Uterus (tissue), 4 donors: ENCODE measurements at places on chromosomes 6 and 20. TPM values are rescaled to one million over a fixed set of nuclear protein-coding genes. Genes with fewer than 3 reads are reported as not detected.

Gene TINAG
- not detected for total RNA-seq

Gene MOG
- total RNA-seq: not detected

Gene DPPA5
- not detected for total RNA-seq

Gene SLC13A3
- 4.2 TPM for total RNA-seq

Gene TMEM170B
- total RNA-seq: 10.8 TPM

Gene RIPOR3
- 85.4 TPM for total RNA-seq

GRCh38 chr6:25831532-25832306 is at the start of gene SLC17A1:
SLC17A1 (minus strand) TSS chr6:25832052; CDS start chr6:25830557, 1,495 bp downstream.
- DNase-seq: no peak

- DNase-seq: no peak
Observed at GRCh38 chr6:3753228-3753835, 1.8 kb upstream of the PXDC1 start.

- DNase-seq: no peak
Observed at GRCh38 chr6:48744948-48745347, 634.0 kb upstream of the PTCHD4 start.

- DNase-seq: peak; percentile 84
Observed at GRCh38 chr6:108782179-108783041, 65.8 kb upstream of the ARMC2 start.

DNA sequence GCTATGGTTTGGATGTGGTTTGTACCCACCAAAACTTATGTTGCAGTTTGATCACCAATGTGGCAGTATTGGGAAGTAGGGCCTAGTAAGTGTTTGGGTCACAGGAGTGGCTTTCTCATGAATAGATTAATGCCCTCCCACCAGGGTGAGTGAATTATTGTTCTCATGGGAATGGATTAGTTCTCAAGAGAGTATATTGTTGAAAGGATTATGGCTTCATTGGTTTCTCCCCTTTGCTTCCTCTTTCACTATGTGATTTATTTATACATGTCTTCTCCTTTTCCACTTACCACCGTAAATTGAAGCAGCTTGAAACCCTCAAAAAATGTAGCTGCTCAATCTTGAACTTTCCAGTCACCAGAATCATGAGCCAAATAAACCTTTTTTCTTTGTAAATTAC is 10.8 kb downstream of the UFL1 start:
- DNase-seq: no peak

DNA sequence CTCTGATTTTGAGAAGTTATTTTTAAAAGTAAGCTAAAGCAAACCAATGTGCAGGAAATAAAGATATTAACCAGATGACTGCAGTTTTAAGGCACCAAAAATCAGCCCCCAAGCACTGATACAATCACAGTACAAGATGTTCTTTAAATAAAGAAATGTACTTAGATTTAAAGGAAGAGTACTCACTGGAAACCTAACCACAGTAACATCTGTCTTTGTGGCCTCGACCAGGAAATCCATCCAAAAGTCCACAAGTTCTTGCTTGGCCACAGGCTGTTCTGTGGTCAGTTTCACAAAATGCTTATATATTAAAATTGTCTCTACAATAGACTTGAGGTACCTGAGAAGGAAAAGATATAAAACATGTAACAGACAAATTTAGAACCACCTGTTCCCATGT is 105.9 kb upstream of the MAP7 start:
- DNase-seq: no peak

DNA sequence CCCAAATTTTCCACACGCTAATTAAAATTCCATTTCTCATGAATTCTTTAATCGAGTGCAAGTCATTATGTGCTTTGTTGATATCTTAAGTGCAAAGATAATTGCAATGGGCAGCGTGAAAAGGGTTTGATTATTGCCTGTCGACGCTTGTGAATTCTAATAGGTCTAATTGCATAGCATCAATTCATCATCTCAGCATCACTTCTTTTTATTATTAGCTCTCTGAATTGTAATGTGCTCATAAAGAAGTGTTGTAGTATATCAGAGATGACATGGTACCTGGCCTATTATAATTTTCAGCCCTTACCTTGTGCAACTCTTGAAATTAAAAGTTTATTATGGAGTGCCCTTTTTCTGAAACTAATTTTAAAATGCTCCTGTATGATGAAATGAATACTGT is 866.8 kb upstream of the FLRT3 start:
- no peak for DNase-seq

DNA sequence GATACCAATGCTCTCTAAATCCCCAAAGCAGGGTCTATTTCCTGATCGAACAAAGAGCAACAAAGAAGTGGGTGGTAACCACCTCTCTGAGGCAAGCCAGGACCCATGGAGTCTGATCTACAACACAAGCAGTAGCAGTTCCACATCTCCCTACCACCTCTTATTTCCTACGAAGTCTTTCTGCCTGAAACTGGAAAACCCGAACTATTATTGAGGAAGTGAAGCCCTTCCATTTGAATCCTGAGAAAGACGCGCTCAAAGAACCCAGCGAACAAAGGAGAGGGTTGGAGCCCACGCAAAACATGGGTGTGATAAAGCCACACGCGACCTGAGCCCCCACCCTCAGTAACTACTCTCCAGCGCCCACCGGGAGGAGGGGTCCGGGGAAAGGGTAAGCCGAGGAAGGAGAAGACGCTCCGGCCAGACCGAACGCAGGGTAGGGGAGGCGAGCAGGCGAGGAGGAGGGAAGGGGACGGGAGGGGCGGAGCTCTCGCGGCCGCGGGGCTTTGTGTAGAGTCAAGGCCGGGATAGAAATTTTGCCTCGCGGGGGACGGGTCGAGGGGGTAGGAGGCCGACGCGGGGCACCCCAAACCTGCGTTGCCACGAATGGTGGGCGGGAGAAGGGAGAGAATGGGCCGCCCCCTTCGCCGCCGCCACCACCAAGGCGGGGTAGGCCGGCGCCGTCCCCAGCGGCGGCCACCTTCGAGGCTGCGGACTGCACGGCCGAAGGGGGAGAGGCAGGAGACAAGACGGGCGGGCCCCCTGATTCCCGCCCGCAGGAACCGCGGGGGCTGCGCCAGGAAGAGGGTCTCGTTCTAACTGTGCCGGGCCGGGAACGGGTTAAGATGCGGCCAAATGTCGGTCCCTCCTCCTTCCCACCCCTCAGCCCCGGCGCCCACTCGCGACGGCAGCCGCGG is 802 bp downstream of the HDAC2 start:
- DNase-seq: peak; percentile 45

DNA sequence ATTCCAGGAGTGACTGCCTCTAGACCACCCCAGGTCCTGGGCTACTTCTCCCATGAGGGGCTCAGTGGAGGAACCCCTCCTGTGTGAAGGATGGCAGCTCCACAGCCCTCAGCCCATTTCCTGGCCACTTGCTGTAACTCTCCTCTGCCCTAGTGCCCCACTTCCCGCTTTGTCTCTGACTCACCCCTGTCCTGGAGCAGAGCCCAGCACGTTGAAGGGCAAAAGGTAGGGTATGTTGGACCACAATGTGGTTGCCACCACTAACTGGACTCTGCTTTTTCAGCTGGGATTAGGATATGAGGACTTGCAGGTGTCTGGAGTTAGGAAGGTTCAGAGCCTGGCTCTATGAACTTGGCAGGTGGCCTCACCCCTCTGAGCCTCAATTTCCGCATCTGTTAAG is 2.4 kb downstream of the MYBL2 start:
- DNase-seq: no peak

DNA sequence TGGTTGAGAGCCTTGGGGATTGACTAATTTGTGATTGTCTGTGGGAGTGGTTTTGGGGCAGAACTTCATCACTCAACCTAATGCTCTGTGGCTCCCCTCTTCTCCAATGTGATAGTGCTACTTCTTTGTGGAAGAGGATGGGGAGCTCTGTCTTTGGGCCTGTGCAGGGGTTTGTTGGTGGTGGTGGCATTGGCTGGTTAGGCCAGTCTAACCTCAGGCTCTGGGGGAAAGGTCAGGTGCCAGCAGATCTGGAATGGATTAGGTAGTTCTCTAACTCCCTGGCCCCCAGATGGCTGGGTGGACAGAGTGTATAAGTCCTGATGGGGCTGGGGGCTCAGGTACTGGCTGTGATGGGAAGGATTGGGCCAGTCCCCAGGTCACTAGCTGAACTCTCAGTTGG is 129.0 kb upstream of the CHD6 start:
- DNase-seq: no peak

DNA sequence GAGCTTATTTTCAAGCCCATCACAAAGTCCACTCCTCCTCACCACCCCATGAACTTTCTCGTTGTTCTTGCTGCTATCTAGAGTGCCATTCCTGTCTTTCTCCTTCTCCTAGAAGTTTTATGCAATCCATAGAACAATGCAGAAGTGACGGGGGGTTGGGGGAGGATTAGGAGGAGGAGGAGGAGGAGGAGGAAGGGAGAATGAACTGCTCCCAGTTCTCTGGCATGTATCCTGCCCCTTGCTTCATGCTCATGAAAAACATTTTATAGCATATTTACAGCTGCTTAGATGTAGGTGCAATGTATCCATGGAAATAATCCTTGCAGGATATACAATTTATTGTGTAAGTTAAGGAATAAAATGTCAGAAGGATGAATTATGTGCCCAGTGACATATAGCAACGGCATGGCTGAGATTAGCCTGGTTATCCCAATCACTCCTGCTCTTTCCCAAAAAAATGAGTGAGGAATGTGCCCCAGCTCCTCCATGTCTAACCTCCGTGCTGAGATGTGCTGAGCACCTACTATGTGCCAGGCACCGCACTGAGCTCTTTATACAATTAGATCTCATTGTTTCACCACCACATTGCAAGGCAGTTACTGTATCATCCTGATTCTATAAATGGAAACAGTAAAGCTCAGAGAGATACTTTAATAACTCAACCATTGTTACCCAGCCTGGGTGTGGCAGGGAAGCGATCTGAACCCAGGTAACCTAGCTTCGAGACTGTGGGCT is 41.6 kb upstream of the TFAP2C start:
- no peak for DNase-seq

- no peak for DNase-seq
Observed at GRCh38 chr6:87180105-87180728, 24.9 kb downstream of the ZNF292 start.

- no peak for DNase-seq
Observed at GRCh38 chr20:62832212-62832922, 15.5 kb downstream of the COL9A3 start.

DNA sequence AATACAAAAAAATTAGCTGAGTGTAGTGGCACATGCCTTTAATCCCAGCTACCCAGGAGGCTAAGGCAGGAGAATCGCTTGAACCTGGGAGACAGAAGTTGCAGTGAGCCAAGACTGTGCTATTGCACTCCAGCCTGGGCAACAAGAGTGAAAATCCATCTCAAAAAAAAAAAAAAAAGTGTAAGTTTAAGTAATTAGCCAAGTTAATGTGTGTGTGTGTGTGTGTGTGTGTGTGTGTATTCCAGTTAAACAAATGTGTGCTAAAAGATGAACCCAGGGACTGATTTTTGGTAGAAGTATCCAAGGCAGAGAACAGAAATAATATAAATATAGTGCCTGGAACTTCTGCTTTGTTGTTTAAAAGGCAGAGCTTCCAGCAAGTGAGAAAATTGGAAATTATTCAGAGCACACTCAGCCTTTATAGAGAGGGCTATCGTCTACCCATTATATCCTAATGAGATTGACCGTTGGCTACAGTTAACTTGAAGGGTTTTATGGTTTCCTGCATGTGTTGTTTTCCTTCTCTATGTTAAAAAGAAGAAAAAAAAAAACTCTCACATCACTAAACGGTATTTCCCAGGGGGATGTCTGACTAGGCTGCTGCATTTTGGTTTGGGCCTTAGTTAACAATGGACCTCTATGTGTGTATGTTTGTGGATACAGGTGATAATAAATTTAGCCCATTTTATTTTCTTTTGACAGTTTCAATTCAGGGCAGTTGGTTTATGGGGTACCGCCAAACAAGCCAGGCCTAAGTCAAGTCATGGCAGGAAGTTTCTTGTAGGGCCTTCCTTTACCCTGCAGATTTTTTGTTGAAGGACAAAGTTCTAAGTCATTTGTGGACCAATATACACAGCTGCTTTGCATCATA is 9.8 kb downstream of the SOX4 start:
- no peak for DNase-seq

DNA sequence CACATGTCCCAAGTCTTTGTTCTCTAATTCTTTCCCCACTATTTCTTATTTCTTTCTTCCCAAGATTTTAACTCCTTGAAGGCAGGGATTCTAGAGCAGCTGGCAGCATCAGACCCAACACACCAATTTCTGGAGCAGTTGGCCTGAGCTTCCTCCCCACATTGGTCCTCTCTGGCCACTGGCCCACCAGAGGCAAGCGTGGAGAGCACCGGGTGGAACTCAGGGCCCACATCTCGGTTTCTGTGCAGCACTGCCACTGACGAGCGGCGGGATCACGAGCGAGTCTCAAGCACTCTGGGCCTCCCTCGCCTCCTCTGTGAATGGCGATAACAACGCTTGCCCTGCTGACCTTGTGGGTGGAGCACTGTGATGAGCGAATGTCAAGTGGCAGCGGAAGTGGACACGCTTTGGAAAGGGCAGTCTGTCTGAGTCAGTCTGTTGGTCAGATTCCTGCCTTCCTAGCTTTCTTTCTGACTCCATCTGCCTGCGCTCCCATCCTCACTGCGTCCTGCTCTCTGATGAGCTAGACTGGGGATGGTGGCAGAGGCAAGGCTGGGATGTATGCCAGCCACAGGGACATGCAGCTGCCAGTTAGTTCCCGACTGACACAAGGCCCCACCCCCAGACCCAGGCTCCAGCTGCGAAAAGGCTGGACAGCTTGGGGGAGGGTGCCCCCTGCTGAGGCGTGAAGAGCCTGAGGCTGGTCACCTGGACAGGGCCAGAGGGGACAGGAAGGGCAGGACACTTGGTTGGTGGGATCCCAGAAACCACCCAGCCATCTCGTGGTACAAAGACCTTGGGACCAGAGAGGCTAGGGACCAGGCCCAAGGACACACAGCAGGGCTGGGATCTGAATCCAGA is 4.5 kb upstream of the SPDEF start:
- no peak for DNase-seq

DNA sequence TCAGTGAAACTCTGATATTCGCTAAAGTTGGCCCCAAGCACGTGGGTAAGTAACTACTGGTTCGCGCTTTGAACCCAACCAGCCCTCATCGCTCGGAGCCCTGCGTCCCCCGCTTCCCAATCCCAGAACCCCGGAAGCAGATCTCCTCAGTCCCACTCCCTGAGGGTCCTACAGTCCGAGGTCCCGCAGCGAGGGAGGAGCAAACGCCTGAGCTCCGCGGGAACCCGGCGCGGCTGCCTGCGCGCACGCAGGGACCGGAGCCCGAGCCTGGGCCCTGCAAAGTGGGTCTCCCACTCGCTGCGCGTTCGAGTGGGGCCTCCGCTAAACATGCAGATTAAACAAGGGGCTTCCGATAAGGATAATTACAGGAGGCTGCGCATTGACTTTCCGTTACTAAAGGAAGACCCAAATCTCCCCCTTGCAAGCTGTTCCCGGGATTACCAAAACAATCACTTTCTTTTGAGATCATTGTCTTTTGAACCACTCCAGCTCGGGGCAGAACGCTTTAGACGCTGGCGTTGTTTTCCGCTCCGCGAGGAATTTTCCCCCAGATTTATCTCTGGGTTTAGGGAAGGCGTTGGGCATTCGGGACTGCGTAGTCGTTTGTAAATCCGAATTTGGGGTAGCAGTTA is 1.3 kb upstream of the VSX1 start:
- no peak for DNase-seq

GRCh38 chr6:10801224-10801848 is 37.0 kb downstream of the MAK start:
- DNase-seq: peak; percentile 45
